Right renal pelvis (tissue), 4 donors: ENCODE measurements at places on chromosomes 4 and X.

GRCh38 chr4:77282305-77282704, 125.3 kb downstream of the CCNG2 start:
- no peak for DNase-seq

DNA sequence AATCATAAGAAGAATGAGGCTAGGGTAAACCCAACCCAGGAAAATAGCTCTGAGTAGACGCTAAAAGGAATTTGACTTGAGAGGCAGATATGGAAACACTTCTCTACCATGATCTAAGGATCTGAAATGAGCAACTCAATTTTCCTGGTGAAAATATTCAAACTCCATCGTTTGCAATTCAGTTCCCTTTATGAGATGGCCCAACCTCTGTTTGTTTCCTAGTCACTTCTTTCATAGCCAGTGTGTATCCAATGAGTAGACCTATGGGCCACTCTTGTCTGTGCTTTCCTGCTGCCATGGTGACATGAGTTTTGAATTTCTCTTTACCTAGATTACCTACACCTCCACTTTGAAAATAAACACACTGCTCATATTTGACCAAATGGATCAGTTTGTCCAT, 176.2 kb upstream of the GPRIN3 start:
- DNase-seq: no peak

- DNase-seq: no peak
Observed at GRCh38 chrX:9337046-9337445, 127.8 kb upstream of the TBL1X start.

DNA sequence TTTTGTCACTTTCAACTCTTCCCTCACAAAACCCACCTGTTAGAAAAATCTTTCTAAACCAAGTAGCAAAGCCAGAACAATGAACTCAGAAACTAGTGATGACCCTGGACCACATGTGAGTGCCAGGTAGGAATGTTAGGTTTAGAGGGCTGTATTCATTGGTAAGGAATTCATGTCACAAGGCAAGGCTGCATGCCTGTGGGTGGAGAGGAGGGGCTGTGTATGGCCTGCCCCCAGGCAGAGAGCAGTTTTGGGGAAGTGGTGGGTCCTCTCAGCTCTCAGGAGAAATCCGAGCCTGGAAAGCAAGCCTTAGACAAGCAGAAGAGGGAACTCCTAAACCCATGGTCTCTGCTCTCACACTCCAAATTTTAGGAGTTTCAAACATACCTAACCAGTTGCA, 2.4 kb downstream of the RNF175 start:
- no peak for DNase-seq

- DNase-seq: peak; percentile 31
Observed at GRCh38 chr4:127623797-127624083, 9.0 kb upstream of the INTU start.

- DNase-seq: no peak
Observed at GRCh38 chr4:134117392-134118183, 84.0 kb downstream of the PABPC4L start.

GRCh38 chr4:89071311-89071710, 14.3 kb upstream of the FAM13A start:
- DNase-seq: no peak
